Motor neuron (in vitro differentiated cells): ENCODE measurements at places on chromosomes 4 and X. TPM values are rescaled to one million over a fixed set of nuclear protein-coding genes. Genes with fewer than 3 reads are reported as not detected.

The POF1B gene
- 0.14 and 0.19 TPM in 2 replicates for total RNA-seq

The SHOX gene
- total RNA-seq, result 0.14 TPM in 1 of 2 replicates, not detected in the other

The EXOC1L gene
- total RNA-seq, result 0.66 and 1.1 TPM in 2 replicates

The IL15 gene
- total RNA-seq, result 1.0 and 3.3 TPM in 2 replicates

DNA sequence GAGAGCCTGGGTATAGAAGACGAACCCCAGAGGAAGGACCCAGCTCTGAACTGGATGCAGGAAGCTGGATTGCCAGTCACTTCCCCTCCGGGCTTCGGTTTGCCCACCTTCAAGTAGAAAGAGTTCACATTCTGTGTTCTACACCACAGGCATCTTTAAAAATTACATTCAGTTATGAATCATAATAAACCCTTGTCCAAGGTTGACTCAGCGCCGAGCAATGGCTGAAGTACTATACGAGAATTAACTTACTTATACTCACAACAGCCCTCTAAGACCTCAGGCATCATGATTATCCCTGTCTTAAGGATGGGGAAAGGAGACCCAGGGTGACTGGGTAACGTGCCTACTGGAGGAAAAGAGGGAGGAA is 72.5 kb downstream of the EVC2 start:
- no peak for ATAC-seq

DNA sequence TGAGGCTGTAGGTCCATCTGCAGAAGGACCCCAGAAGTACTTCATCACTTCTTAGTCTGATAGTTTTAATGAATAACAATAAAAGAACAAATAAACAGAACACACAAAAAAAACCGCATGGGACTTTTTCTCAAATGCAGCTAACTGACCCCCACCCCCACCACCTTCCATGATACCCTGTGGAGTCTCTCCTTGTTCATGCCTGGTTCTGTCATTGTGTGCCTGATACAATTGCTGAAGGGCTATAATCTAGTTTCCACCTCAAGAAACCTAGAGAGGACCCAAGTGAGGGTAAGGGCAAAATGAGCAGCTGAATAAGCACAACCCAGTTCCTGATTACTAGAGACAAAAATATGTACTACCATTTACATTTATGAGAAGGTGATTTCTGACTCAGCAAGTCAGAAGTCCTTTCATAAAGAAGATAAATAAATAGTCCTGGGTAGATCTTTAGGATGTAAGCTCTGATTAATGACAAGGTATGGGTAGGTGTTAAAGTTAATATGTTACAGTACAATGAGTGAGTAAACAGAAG is 155.1 kb downstream of the TMA16 start:
- no peak for ATAC-seq

GRCh38 chr4:4803912-4804296 is 55.6 kb upstream of the MSX1 start:
- no peak for ATAC-seq

DNA sequence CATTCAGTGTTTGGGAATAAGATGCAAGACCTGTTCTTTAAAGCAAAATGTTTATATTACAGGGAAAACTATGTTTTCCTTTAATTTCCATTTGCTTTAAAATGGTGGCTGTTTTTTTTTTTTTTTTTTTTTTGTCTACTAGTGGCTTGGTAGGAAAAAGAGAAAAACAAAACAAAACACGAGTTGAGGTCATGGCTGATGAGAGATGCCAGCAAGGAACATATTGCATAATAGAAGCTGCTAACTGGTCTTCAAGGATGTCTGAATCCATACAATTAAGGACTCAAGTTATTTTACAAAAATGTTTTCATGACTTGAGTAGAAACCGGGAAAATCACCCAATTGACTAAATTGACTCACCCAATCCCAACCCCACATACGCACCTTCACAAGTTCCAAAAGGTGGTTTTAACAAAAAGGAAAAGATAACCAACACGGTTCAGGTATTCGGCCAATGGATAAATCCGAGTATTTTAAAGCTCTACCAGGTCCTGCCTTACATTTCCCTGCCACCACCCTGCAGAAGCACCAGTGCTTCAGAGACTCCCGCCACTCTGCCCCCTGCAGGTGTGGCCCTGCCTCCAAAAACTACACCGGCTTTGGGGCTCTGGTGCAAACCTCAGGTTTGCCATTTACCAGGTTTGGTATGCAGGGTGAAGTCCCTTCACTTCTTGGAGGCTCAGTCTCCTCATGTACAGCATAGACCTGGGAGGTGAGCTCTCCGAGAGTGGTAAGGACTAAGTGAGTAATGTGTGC is 27.1 kb downstream of the PIR start:
- ATAC-seq, result no peak

GRCh38 chr4:91447168-91447567 is 856.6 kb upstream of the GRID2 start:
- ATAC-seq, result no peak

DNA sequence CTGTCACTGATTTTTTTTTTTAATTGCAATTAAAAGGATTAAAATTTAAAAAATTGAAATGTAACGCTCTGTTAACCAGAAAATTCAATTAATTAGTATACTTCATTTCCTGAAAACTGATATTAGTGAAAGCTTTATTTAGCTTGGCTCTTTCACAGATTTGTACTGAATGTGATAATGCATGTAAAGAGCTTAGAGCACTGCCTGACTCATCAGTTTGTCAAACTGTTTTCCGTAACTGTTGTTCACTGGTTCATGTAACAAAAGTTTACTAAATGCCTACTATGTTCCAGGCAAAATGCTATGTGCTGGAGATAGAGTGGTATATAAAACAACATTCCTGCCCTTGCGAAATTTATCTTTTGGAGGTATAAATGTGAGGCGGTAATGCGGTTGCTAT is 471.7 kb downstream of the SH2D1A start:
- ATAC-seq, result peak; percentile 56

DNA sequence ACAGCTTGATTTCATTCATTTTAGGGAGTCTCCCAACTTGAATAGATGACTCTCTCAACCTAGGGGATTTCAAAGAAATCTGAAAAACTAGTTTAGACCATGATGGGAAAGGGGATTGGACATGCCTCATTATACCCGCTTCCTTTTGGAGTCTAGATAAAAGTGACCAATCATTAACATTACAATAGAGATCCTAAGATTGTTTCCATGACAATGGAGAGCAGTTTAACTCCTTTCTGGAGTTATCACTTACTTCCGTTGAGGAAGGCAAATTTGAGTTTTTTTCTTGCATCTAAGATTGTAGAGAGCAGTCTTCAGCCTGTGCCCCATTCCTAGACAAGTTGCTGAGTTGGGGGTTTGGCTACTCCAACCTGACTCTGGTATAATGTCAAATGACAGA is 11.4 kb upstream of the IL15 start:
- ATAC-seq, result no peak
